Esophagus (tissue), 2 donors: ENCODE measurements at places on chromosomes 5 and 9. TPM values are rescaled to one million over a fixed set of nuclear protein-coding genes. Genes with fewer than 3 reads are reported as not detected.

The FOXD4L6 gene
- polyA plus RNA-seq = 0.04 TPM

The FAM81B gene
- not detected for polyA plus RNA-seq

The FABP6 gene
- polyA plus RNA-seq = 1.8 TPM

The LRRC19 gene
- not detected for polyA plus RNA-seq

The MCTP1 gene
- polyA plus RNA-seq = 0.92 TPM

The AQP3 gene
- polyA plus RNA-seq = 933 TPM

The TAF11L10 gene
- not detected for polyA plus RNA-seq

The TCERG1 gene
- 24.8 TPM for polyA plus RNA-seq

The CCNJL gene
- polyA plus RNA-seq = 0.59 TPM

The MSANTD3 gene
- polyA plus RNA-seq = 8.5 TPM

The OR1J1 gene
- not detected for polyA plus RNA-seq
